ENCODE measurements at places on chromosomes 11 and 22.
A peak's percentile ranks its signal among the peaks of the same experiment; 100 is the strongest.

GRCh38 chr11:45684440-45684839 is 19.0 kb upstream of the CHST1 start:
- no peak for DNase-seq

DNA sequence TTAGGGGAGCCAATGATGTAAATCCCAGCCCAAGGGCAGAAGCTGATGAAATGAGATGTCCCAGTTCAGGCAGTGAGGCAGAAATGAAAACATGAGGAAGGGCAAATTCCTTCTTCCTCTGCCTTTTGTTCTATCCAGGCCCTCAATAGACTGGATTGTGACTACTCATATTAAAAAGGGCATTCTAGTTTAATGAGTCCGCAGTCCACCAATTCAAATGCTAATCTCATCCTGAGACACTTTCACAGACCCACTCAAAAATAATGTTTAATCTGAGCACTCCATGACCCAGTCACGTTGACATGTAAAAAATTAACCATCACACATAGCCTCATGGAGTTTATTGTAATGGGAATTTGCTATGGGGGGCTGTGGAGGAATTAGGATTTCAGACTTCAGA is 717.9 kb downstream of the OPCML start:
- no peak for DNase-seq

DNA sequence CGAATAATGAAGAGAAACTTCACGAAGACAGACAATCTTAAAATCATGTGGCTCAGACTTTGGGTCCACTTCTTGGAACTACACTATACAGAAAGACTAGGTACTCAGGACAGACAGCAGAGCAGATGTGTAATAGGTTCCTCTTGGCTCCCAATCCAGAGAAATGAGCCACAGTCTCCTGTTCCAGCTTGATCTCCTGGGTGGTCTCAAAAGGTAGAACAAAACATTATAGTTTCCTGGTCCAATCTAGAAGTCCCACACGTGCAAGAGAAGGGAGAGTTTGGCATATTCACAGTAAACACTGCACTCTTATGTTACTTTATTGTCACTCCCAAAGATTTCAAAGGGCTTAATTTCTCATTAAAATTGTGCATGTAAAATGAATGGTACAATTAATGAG is 134.5 kb upstream of the FIBIN start:
- no peak for DNase-seq

DNA sequence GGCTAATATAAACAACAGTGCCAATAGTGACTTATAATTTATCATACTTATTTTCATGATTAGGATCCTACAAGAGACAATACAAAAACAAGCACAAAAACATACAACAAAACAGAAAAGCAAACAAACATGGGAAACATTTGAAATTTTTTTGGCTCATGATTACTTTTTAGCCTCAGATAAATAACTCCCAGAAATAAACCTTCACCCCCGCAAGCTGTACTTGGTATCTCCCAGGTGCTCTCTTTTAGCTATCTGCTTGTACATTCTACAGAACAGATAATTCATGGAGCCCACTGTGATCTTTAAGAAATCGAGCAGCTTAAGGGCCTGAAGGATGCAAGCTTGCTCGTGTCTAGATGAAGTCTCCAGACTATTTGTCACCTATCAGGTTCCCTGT is 883 bp downstream of the NXPE4 start:
- DNase-seq = no peak

GRCh38 chr11:35856756-35857155 is 87.1 kb upstream of the LDLRAD3 start:
- DNase-seq = no peak

DNA sequence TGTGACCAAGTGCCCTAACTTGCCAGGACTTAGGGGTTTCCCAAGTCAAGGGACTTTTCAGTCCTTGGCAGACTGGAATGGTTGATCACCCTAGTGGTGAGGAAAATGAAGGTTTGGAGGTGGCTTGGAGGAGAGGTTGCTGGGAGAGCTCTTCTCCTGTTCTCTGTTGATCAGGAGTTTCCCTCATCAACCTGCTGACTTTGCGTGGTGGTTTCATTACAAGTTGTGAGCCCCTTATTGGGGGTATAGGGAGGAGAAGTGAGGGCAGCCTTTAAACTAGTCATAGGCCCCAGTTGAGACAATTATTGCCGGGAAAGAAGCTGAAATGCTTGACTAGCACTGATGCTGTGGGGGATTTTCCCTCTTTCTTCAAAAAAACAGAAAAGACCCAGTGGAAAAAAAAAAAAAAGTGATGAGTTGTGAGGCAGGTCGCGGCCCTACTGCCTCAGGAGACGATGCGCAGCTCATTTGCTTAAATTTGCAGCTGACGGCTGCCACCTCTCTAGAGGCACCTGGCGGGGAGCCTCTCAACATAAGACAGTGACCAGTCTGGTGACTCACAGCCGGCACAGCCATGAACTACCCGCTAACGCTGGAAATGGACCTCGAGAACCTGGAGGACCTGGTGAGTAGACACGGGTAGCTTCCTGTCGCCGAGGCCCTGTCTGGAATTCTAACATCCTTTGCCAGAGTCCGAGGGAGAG is at the start of gene CXCR5:
CXCR5 (plus strand) TSS at position 525 of the 704 bp plus-strand sequence; CDS start at position 575, 50 bp downstream.
- no peak for DNase-seq

- peak; percentile 5 for DNase-seq
Observed at GRCh38 chr22:44956840-44957767, 52.7 kb downstream of the PHF21B start.

- no peak for DNase-seq
Observed at GRCh38 chr22:26781596-26781995, 124.2 kb downstream of the MIAT start.

- DNase-seq = no peak
Observed at GRCh38 chr11:59335001-59335400, 23.7 kb upstream of the OR5AN1 start.

DNA sequence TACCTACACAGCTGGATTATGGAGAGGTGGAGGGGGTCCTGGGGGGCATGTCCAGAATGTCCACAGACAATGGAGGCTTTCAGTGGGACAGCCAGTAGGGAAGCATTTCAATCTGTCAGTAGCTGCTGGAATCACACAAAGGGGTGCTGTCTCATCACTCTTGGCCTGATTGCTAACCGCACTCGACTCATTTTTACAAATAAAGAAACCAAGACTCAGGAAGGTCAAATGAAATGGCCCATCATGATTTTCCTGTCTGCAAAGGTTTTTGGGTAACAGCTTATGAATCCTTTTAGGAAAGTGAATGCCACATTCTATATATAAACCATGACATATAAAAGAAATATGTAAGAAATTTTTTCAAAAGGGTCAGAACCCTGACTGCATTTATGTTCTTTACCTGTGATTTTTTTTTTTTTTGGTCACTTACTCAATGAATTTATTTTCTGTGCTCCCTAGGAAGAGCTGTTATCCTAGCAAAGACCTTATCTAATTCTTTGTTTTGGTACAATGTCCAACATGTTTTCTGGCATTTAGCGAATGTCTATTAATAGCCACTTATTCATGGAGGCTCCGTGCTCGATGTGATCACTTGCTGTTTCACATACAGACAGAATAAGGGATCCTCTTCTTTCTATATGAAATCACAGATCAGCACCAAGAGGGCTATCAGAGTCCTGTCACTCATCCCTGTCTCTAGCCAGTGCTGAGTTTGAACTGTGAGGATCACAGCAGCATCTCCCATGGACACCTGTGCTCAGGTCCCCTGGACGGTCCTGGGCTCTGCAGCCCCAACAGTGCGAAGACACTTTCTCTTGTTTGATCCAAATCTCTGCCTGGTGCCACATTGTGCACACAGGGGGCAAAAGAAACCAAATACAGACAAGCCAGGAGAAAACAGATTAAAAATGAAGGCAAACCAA is 979.7 kb downstream of the NTM start:
- no peak for DNase-seq

- no peak for DNase-seq
Observed at GRCh38 chr11:45894555-45895247, 9.2 kb downstream of the MAPK8IP1 start.

DNA sequence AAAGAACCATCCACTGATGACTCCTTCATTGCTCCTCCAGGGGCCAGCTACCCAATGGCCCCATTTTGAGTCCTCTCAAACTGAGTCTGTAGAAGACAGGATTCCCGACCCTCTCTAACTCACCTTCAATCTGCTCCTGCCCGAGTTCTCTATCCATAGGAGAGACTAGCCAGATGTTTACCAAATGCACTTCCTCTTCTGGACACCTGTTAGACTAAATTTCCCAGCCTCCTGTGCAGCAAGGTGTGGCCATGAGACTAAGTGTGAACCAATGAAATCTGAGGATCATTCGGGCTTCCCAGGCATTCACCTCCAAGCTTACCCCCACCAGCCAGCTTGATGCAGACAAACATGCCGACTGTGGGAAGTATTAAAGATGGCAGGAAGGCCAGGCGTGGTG is 7.6 kb downstream of the PISD start:
- no peak for DNase-seq

DNA sequence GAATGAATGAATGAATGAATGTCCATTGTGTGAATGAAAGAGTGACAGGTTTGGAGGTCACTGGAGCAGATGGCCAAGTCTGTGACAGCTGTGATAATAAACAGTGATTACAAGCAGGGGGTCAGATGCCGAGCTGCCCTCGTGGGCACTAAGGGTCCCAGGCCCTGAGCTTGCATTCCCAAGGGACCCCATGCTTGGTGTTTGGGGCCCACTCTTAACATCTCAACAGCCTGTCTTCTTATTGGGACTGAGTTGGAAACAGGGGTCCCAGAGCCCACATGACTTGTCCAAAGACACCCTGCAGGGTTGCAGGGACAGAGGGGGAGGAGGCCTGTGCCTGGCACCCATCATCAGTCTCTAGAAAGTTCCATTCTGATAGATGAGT is 12.0 kb upstream of the ANO1 start:
- DNase-seq = no peak

DNA sequence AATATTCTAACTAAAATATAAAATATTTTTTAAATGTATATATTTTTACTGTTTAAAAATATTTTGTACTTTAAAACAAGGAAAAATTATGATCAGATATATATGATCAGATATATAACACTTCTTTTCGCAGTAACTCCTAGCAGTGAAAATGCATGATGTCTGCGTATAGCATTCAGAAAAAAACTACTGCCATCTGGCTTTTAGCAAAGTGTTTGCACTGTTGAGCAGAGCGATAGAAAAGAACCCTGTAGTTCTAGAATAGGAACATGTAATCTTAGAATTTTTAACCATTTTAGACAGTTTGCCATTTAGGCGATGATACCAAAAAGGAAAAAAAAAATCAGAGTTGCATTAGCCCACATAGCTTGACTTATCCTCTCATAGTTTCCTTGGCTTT is 370.4 kb upstream of the ANO3 start:
- DNase-seq = peak; percentile 4

GRCh38 chr22:40651057-40651456 is 14.5 kb upstream of the MRTFA start:
- DNase-seq = no peak

- no peak for DNase-seq
Observed at GRCh38 chr22:25928038-25928437, 186.1 kb downstream of the MYO18B start.

DNA sequence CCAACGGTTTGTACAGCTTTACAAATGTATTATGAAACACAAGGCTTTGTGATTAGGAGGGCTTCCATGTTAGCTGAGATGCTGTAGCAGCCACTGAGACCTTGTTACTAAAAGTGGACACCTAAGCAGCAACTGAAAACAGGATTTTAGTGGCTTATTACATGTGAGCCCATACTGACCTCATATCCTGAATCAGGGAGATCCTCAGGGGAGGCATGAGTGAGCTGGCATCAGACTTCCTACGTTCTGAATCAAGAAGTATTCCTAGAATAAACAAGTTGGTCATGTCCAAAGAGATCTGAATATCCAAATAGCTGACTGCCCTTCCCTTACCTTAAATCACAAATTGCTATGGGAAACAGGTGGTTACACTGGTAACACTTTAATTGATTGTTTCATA is 59.1 kb upstream of the SCUBE2 start:
- peak; percentile 73 for DNase-seq

DNA sequence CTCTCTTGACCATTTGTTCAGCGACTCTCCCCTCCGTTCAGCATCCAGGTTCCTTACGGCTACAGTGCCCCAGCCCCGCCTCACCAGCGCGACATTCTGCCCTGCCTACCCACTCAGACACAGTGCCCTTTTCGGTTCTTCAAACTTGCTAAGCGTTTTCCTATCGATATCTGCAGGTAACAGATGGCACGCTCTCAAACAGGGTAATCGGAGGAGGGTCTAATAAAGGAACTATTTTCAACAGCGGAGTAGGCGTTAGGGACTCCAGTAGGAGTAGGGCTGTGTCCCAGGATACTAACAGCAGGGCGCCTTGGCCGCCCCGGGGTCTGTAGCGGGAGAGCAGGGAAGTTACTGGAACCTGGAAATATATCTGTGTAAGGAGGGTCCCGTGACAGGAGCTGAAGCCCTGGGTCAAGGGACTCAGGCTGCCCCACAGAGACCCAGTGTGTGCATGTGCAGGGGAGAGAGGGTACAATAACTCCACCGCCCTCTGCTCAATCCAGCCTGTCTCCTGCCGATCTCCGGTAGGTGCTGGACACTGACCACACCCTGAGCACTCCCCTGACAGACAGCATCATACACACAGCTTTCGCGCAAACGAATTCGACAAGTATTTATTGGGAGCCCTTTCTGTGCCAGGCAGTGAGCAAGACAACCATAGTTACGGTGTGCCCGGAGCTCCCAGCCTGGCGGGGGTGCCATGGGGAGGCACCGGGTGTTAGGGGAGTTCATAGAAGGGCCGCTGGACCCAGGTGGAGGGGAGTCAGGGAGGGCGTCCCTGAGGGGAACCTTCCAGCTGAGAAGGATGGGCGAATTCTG is 2.1 kb downstream of the KLHL35 start:
- DNase-seq = peak; percentile 35

DNA sequence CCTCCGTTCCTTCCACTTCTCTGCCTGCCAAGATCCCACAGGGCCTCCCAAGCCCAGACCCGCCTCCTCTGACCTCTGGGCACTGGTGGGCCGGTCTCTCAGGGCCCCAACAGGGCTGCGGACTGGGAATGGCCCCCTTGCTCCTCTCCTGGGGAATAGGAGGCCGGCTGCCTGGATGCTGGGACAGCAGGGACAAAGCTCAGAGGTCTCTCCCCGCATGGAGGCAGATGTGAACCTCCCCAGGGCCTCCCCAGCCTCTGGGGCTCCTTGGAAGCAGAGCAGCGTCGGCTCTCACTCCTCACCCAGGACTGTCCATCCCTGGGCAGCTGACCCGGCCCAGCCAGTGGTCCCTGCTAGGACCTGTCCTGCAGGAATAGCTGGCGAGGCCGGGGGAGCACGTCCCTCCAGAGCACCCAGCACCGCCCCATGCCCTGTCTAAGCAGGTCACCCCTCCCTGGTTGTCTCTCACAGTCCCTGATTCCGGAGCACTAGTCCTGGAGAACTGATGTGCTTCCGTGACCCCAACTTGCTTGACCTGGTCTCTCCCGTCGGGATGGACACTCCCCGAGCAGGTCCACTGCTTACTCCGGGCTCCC is 85.8 kb downstream of the RTL6 start:
- DNase-seq = no peak
